ENCODE measurements at places on chromosomes 16 and 17.

- no peak for ATAC-seq
Observed at GRCh38 chr16:56792967-56793366, 63.0 kb downstream of the NUP93 start.

DNA sequence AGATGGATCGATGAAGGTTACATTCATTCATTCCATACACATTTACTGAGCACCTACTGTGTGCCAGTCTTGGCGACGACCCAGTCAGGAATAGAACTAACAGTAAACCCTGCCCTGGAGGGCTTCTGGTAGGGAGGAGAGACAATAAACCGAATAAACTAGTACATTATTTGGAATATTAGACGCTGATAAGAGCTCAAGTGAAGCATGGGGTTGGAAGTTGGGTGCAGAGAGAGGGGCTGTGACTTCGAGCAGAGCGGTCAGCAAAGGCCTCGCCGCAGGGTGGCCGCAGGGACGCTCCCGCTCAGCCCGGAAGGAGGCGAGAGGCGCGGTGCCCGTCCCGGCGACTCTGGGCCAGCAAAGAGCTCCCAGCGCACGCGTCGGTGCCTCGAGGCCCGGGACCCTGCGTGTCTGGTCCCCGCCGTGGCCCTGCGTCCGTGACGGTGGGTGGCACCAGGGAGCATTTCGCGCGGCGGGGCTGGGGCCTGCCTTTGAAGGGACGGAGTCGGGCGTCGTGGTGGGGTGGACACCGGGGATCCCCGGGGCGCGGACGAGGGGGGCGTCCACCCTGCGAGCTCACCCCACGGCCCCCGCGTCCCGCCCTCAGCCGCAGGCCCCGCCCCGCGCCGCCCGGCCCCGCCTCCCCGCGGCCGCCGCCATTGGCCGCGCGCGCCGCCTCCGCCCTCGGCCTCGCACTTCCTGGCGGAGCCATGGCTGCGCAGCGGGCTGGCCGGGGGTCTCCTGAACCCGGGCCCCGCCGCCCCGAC, at the start of gene KLHL36:
Gene KLHL36 (plus strand): TSS at position 684 of the 767 bp plus-strand sequence. CDS start 2,357 bp downstream, outside the sequence.
- ATAC-seq: peak; percentile 84

GRCh38 chr17:40791787-40792436, 7.8 kb downstream of the KRT28 start:
- ATAC-seq: no peak

DNA sequence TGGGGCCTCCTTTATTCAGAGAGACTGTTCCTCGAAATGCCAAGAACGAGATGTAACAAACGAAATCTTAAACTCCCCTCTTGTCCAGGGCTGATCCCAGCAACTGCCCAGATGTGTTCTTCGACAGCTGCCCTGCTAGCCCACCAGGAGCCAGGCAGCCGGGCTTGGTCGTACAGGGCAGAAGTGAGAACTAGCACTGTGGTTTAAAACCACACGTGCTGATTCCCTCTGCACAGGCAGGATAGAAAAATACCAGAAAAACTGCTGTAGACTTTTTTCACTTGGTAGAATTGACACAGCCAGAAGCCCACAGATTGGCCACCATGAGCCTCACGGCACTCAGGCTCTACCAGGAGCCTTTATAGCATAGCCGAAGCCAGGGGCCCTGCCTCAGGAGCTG, 33.1 kb downstream of the PLD6 start:
- no peak for ATAC-seq

- no peak for ATAC-seq
Observed at GRCh38 chr16:58843675-58844074, 109.6 kb upstream of the GOT2 start.

DNA sequence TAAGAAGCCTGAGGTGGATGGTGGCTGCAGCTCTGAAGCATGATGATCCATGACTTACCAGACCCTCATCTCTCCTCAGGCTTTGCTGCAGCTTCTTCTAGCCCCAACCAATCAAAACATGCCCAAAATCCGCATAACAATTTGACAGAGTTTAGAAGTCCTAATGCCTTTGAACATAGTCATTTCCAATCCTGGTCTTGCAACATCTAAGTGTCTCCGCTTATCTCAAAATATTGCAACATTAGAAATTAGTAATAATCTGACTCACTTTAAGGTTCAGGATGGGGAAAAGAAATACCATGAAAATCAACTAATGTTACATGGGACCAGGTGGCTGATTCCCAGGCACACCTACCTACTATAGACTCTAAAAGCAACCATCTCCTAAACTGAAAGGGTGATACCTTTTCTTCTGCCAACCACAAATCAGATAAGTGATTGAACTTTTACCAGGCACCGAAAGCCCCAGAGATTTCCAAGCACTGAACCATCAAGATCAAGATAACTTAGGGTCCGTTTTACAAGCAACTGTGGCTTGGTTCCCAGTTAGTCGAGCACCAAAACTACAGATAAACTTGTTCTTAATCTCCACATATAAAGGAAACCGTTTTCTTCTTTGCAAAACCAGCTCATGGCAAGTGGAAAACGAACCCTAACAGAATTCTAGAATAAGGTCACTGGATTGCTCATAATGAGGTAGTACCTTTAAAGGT, 14.0 kb downstream of the ERN1 start:
- ATAC-seq: peak; percentile 39

DNA sequence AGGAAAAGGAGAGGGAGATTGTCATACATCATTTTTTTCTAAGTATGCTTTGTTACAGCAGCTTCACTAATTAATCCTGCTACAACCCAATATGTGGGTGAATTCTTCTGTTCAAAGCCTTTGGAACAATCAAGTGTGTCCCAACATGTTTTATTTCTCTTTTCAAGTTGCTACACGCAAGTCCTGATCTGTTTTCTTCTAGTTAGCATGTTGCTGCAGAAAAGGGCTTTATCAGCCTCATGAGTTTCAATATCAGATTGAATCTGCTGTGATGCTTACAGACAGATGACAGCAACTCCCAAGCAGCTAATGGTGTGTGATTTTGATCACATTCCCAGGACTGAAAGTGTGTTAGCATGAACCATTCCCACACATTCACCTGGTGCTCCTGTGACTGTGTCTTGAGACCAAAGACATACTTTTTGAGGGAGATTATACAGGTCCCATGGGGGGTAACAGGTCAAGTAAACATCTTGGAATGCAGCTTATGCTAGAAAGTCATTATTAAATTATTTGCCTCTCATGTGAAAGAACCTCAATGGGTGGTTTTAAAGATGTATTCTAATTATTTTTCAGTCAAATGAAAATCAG, 96.9 kb upstream of the KCNJ16 start:
- no peak for ATAC-seq

GRCh38 chr17:43463241-43463640, 20.5 kb upstream of the DHX8 start:
- ATAC-seq: no peak

GRCh38 chr17:81371910-81372760, 23.1 kb upstream of the BAHCC1 start:
- no peak for ATAC-seq

Measured in activated CD4-positive, CD25-positive, alpha-beta regulatory T cell treated with anti-CD3 and anti-CD28 coated beads, Interleukin-2, amount 50 U/mL, for 24 hours (primary cell).